Kidney (tissue), 22 donors: ENCODE measurements at places on chromosomes 5 and 9. TPM values are rescaled to one million over a fixed set of nuclear protein-coding genes. Genes with fewer than 3 reads are reported as not detected.
A peak's percentile ranks its signal among the peaks of the same experiment; 100 is the strongest.

DNA sequence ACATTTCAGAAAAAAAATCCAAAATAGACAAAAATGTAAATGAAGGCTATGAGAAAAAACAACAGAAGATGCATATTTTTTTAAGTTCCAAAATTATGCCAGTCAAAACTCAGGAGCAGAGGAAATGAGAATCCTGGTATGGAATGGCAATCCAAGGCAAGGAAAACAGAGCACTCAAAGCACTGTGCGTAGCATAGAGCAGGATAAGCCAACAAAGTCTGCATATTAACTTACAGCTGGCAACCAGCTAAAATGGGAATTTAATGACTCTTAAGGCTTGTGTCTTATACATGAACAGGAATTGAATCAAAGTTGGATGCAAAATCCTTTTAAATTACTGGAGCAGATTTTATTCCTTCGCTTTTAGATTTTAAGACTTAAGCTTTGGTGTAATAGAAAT lies 203.5 kb upstream of the DAPK1 start:
- DNase-seq: peak; percentile 14

GRCh38 chr5:96922499-96923244 lies 13.2 kb upstream of the LNPEP start:
- no peak for DNase-seq

DNA sequence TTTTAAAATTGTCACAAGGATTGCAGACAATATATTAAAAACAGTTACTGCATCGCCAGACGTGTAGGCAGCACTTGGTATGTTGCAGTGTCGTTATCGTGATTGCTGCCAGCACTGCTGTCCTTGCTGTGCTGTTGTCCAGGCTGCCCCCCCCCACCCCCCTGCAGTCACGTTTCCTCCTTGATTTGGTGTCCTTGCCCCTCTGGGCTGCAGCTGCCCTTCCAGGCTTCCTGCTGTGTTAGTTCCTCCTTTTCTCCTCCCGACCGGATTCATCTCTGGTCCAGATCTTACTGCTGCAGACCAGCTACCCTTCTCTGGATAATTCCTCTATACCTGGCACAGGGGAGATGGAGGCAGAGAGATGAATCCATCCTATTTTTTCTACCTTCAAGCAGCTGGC lies 298.9 kb downstream of the TRIM32 start:
- no peak for DNase-seq

- DNase-seq: no peak
Observed at GRCh38 chr9:114349713-114350480, 20.2 kb downstream of the ORM2 start.

DNA sequence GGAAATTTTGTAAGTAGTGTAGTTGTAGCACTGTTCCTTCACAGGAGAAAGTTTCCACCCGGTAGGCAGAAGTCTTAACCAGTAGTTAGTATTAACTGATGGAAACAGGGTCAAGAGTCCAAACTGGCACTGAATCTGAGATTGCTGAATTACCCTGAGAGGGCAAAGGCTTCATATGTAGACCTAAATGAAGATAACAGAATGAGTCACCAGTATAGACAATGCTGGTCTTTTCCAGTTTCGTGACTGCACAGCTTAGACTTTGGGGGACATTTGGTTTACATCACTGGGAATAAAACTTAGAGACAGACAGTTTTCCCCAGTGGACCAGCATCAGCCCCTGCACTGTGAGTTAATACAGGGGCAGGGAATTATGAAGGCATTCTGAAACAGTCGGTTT lies 60.5 kb downstream of the PCSK5 start:
- DNase-seq: no peak

DNA sequence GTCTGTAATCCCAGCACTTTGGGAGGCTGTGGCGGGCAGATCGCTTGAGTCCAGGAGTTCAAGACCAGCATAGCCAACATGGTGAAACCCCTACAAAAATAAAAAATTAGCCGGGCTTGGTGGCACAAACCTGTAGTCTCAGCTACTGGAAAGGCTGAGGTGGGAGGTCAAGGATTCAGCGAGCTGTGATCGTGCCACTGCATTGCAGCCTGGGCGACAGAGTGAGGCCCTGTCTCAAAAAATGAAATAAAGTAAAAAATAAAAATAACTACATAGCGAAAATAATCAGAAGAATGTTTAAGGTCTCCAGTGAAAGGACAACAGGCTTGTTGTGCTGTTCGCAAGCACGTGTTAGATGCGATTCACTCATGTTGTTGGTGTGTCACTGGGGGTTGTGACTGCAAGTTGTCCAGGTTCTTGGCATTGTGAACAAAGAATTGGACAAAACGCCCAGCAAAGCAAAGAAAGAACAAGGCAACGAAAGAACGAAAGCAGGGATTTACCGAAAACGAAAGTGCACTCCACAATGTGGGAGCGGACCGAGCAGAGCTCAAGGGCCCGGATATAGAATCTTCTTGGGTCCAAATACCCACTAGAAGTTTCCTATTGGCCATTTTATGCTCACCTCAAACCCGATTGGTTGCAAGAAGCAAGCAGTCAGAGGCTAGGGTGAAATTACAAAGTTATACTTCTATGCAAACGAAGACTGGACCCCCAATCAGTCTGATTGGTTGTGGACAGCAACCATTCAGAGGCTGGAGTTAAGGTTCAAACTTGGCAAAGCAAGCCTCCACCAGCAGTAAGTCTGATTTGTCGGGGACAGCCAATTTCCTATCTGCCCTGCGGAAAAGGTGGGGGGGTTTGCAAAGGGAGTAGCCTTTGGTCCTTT lies 844 bp upstream of the MCCC2 start:
- DNase-seq: no peak

GRCh38 chr5:130333089-130333488 lies 428.8 kb downstream of the CHSY3 start:
- no peak for DNase-seq

GRCh38 chr5:109167586-109167985 lies 242.2 kb downstream of the PJA2 start:
- DNase-seq: no peak

- no peak for DNase-seq
Observed at GRCh38 chr5:131221888-131222287, 42.0 kb upstream of the CDC42SE2 start.

DNA sequence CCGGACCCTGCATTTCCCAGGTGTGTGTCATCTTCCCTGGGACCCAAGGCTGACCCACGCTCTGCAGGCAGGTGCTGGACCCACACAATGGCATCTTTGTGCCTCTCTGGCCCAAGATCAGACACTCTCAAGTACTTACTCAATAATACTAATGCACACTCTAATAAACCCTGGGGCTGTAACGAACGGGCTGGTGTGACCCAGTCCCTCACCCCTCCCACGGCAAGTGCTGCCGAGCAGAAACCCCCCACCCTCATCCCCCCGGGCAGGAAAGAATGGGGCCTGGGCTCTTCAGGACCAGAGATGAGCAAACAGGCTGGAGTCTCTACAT lies 1.1 kb upstream of the OBP2B start:
- no peak for DNase-seq

DNA sequence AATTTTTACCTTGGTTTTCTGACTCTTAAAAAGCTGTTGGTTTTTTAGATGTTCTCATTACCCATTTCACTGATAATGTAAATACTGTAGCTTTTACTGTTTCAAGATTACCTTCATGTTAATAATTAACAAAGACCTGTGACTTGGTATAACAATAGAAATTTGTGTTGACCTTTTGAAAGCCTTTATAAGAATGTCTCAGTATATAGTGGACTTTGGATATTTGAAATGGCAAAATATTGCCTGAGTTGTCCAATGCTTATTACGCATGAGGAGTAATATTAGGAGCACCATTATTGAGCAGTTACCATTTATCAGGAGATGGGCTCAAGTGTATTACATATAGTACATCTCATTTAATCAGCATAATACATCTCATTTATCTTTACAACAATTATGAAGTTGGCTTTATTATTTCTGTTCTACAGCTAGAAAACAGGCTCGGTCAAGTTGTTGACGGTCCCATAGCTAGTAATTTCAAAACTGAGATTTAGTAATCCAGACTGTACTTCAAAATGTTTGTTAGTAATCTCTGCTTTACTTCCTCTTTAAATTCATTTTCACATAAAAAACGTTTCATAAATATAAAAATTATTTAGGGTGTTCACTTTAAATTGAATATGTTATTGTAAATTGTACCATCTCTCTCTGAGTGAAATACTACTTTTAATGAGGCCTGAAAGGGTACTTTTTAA lies 50.7 kb upstream of the FKTN start:
- no peak for DNase-seq

DNA sequence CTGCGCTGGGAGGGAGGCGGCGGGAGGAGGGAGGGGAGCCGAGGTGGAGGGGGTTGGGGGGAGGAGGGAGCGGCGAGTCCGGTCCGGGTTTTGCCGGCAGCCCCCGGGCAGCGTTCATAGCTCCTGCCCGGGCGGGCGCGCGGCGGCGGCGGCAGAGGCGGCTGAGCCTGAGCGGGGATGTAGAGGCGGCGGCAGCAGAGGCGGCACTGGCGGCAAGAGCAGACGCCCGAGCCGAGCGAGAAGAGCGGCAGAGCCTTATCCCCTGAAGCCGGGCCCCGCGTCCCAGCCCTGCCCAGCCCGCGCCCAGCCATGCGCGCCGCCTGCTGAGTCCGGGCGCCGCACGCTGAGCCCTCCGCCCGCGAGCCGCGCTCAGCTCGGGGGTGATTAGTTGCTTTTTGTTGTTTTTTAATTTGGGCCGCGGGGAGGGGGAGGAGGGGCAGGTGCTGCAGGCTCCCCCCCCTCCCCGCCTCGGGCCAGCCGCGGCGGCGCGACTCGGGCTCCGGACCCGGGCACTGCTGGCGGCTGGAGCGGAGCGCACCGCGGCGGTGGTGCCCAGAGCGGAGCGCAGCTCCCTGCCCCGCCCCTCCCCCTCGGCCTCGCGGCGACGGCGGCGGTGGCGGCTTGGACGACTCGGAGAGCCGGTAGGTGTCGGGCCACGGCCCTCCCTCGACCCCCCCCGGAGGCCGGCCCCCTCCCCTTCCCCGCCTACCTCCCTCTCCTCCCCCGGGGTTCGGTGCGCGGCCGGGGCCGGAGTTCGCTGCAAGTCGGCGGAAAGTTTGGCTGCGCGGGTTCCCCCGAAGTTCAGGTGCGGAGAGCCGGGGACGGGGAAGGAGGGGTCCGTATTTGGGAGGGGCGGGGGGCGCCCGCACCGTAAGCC lies at the start of gene CXXC5:
Gene CXXC5, plus strand, starts transcription at position 145 of the 877 bp plus-strand sequence. CDS start 32,175 bp downstream, outside the sequence.
- peak; percentile 94 for DNase-seq

DNA sequence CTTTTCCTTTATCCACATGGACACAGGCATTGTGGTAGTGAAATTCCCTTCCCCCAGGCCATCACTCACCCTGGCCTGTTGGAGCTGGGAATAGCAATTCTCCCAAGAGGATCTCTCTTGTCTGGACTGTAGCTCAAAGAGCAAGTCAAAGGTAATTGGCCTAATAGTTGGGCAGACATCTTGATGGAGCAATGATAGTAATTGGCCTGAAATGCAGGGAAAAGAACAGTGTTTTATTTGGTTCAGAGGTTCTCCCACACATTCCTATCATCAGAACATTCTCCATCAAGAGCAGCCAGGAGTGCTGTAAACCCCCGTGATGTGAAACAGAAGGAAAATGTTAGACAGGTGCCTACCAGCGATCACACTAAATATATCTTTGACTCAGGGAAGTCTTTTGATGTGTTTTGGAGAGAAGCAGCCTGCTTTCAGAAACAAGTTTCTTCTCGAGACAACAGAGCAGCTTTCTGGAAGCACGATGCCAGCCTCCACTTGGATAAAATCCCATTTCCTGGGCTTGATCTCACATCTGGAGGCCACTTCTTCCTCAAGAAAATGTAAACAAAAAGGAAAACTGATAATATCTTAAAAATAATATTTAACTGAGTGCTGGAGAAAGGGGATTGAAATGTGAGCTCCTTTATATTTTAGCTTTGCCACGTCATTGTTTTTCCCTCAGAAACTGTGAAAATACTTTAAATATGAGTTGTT lies 198.1 kb upstream of the WWC1 start:
- DNase-seq: no peak

DNA sequence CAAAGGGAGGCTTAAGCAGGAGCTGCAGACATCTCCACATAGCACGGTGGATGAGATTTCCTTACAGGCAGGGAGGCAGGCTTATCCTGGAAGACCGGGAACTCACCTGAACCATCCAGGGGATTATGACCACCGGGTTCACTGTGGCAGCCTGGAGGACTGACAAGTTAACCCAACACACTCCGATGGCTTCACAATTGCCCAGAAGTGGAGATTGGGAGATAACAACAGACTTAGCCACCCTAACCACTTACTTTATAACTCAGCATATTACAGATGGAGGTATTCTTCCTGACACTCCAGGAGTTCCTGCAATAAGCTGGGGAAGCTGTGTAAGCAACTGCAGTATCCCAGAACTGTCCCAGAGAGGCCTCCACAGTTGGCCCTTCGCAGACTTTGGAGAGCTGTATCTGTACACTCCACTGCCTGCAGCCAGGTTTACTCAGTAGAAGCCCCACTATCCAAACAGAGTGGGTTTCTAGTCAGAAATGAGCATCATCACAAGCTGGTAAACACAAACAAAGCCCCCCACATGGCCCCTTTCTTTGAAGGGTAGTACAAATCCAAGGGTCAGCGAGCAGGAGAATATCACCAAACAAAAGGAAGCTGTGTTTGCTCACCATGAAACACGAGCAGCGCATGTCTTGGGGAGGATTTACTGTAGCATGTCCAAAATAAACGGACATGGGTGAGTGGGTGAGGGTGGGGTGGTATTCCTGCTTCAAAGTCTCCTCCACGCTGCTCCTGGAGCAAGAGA lies 462.2 kb downstream of the RASEF start:
- DNase-seq: peak; percentile 80

DNA sequence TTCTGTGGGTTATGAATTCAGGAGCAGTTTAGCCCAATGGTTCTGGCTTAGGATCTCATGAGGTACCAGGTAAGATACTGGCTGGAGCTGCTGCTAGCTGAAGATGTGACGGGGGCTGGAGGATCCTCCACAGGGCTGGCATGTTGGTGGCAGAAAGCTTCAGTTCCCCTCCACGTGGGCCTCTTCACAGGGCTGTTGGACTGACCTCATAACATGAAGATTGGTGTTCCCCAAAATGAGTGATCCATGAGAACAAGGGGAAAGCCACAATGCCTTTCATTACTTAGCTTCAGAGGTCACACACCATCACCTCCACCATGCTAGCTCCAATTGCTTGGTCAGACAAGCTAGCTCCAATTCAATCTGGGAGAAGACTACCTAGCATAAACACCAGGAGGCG lies 8.5 kb upstream of the S100Z start:
- DNase-seq: no peak

The PCDHGB3 gene
- total RNA-seq: 4.4 TPM

The FAM221B gene
- total RNA-seq: not detected

The CYSRT1 gene
- 0.94 TPM for total RNA-seq
